MG63 (cell line): ENCODE measurements at places on chromosomes 12 and 14. TPM values are rescaled to one million over a fixed set of nuclear protein-coding genes. Genes with fewer than 3 reads are reported as not detected.

Gene XPOT
- total RNA-seq: 51.8 and 76.8 TPM in 2 replicates

GRCh38 chr12:93639406-93639805 is 37.8 kb upstream of the CRADD start:
- DNase-seq: no peak

GRCh38 chr12:94942663-94943062 is 60.8 kb downstream of the NDUFA12 start:
- DNase-seq: no peak

GRCh38 chr14:31879661-31880348 is 197.3 kb upstream of the ARHGAP5 start:
- DNase-seq: no peak

Gene HOXC4
- 2.3 and 5.2 TPM in 2 replicates for total RNA-seq

DNA sequence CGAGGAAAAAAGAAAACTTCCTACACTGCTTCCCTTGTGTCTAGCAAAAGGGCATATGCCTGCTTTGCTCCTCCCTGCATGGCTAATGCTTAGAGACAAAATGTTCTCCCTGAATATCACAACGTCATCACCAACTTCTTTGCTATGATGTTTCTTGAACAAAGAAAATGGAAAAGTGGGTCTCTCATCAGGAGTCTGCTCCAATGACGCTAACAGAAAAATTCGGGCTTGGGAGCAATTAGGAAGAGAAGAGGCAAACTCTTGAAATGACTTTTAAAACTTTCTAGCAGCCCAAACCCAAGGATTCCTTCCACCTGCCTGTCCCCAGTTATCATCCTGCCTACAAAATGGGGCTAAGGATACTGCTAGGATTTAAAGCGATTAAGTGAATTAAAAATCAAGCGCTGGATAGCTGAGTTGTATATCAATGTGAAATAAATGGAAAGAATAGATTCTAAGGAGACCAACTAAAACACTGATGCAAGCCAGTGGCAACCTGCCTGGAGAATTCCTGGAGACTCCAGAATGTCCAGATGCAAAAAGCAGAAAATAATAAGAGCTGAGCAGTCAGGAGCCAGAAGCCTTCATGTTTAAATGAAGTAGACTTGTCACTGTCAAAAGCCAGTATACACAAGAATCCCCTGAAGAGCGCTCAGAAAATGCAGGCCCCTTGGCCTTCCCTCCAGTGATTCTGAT is 183.8 kb downstream of the DPF3 start:
- DNase-seq: no peak

GRCh38 chr12:40946612-40947194 is 241.4 kb upstream of the PDZRN4 start:
- DNase-seq: no peak

Gene B3GNT4
- total RNA-seq: not detected in 2 replicates

DNA sequence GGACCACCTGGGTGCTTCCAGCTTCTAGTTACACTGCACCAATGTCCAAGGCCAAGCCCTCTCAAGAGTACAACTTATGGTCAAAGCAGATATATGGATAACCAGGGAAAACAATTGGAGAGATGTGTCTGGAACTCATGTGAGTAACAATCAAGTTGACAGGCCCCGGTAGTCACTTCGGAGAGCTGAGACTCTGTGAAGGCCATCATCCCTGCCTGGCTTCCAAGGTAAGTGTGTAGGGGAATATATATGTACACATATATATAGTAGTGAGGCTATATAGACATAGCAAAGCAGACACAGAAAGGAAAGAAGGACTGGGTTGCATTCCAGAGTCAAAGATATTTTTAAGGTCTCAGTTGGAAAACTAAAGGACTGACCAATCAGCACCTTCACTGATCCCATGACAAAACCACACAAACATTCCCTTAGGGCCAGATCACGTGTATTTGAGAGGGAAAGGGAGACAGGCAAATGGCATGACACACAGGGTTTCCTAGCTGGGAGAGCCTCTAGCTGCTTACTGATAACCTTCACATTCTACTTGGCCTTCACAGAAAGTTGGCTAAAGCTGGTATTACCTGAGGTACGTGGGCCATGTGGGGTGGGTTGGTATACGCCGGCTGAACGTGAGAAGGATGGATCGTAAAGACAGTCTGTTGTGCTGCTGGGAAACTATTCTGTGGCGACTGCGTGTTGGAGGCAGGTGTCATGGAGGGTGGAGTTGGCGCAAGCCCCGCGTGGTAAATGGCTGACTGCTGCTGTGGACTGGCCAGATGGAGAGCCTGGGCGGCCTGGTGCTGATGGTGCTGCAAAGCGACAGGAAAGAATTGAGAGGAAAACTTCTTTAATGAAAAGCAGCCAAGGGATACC is 50.0 kb downstream of the SH2B3 start:
- DNase-seq: no peak

- no peak for DNase-seq
Measured at GRCh38 chr14:102125546-102125945, 14.2 kb upstream of the WDR20 start.

GRCh38 chr14:26074892-26075291 is 522.9 kb downstream of the NOVA1 start:
- no peak for DNase-seq

DNA sequence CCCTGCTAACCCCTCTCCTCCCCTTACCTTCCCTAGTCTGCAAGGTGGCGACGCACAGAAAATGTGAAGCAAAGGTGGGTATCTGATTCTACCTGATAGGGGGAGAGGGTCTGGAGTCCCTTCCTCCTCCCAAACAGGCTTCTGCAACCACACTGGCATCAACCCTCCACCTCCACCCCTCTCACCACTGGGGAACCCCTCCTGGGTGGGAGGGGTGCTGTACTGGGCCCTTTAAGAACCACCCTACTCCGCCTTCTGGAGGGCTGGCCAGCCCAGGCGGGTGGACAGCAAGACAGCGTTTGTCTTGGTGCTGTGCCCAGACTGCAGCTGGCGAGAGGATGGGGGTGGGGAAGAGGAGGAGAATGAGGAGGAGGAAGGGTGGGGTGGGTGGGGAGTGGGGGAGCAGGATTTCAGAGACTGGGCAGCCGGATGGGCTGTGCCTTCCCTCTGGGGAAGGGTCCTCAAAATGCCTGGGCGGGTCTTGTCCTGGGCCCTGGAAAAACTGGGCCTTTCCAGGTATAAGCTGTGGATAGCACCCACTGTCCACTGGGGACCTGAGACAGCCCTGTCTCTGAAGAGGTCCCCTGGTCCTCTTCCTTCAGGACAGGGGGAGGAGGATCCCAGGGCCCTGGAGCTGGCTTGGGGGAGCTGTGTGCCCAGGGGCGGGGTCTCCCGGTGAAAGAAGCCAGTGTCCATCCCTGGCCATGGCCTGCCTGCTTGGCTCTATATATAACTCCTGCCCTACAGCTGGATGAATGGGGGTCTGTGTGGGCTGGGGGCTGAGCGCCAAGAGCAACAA is 2.8 kb downstream of the TNS2 start:
- DNase-seq: peak; percentile 85

DNA sequence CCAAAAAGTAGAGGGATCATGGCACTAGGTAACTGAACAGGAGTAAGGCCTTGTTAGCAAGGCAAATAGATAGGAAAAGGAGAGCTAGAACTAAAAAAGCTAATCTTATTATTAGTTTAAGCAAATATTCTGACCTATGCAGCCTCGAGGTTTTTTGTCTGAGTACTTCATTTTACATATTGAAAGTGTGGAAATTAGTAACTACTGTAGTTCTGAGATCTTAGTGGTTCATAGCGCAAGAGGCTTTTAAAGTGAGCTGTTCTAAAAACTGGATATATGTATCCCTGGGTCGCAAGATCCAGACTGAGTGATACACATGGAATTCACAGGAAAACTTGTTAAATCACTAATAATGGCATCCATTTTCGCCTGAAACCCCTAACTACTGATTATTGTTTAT is 411.0 kb upstream of the SOX5 start:
- DNase-seq: no peak

Gene CIDEB
- total RNA-seq: not detected in 2 replicates

GRCh38 chr14:101598159-101598558 is 36.9 kb downstream of the DIO3 start:
- DNase-seq: no peak

GRCh38 chr12:46486588-46486987 is 114.0 kb upstream of the SLC38A2 start:
- DNase-seq: no peak

DNA sequence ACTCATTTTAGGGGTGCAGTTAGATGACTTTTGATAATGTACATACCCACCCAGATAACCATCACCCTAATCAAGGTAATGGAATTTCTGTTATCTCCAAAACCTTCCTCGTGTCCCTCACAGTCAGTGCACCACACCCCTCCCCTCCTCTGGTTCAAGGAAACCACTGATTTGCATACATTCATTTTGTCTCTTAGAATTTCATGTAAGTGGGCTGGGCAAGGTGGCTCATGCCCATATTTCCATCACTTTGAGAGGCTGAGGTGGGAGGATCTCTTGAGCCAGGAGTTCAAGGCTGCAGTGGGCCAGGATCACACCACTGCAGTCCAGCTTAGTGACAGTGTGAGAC is 15.7 kb downstream of the ADIPOR2 start:
- DNase-seq: no peak

Gene RNASE7
- not detected in 2 replicates for total RNA-seq

DNA sequence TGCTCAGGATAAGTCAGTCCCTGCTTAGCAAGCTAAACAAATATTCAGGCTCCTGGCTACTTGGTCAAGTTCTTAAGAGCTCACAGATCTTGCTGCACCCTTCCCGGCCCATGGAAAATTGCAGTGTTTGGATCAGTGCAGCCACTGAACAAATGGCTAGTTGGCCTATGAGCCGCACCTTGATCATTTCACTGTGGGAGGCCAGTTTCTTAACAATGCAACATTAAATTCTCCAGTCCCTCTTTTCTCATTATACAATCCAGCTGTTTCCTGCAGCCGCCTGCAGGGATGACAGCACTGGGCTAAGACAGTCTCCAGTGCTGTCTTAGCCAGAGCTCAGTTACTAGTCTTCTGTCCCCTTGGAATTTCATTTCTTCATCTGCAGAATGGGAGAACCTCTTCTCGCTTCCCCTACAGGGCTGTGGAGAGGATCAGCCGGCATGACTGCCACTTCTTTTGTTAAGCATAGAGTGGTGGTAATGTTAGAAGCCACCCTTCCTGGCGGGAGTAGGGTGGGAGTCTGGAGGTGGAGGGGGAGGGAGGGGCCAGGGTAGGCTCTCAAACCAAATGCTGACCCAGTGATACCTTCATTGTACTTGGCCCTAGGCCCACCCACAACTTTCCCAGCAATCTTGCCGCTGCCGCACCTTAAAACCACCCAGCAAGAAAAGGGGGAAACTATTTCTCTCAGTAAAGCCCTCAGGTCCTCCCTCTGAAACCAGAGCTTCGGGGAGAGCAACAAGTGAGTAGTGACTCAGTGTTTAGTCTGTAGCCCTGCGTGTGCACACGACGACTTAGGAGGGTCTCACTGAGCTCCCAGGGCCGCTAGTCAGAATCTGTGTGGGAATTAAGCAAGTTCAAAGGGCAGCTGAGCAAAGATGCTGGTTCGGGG is 145.7 kb downstream of the NUAK1 start:
- DNase-seq: no peak

- DNase-seq: no peak
Measured at GRCh38 chr14:50813544-50813863, 17.5 kb downstream of the NIN start.

Gene ASCL1
- total RNA-seq: not detected in 2 replicates

DNA sequence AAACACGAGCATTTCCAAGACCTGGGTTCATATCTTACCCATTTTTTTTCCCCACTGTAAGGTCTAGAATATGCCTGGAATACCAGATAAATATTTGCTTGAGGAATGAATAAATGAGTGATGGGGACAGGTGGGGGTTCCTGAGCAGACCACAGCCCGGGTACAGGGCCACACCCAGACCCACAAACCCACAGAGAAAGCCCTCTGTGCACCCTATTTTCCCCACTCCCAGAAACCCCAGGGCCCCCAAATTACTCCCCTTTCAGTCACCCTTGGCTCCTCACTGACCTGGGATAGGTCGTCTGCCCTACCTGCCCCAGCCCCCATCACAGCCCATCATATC is 66.5 kb upstream of the DDX11 start:
- DNase-seq: no peak

GRCh38 chr12:123916729-123917128 is 55.9 kb downstream of the CCDC92 start:
- peak; percentile 23 for DNase-seq

Gene NPFF
- not detected in 2 replicates for total RNA-seq

DNA sequence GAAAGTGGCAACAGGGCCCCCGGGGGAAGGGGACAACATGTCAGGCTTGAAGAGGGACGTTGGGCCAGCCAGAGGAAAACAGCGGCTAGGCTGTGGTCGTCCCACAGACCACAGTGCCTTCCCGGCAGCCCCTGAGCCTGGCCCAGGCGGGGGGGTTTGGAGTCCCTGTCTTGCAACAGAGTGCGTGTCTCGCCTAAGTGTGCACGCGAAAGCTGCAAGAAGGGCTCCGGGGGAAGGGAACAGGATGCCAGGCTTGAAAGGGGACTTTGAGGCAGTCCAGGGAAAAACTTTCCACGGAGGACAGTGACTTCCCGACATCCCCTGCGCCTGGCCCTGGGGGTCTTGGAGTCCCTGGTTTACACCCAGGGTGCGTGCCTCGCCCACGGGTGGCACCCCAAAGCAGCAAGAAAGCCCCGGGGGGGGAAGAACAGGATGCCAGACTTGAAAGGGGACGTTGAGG is 157.5 kb upstream of the ALG10B start:
- DNase-seq: no peak

Gene ALDH1L2
- total RNA-seq: 10.5 and 11.2 TPM in 2 replicates

- DNase-seq: no peak
Measured at GRCh38 chr12:43861015-43861839, 25.3 kb downstream of the TMEM117 start.

DNA sequence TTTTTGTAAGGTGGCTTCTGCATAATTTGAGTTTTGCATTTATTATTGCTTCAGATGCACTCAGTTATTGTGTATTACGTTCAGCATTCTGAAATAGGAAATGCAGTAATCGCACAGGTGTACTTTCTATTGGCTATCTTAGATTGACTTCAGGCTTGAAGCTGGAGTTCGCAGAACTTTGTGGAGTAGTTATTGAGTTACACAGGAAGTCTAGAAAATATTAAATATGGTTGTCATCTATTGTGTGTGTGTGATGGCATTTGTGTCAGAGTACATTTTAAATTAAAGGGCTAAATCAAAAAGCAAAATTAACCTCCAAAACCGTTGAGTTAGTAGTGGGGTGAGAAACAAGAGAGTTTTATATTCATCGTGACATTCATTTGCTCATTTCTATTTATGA is 2.7 kb downstream of the ARID2 start:
- DNase-seq: no peak

DNA sequence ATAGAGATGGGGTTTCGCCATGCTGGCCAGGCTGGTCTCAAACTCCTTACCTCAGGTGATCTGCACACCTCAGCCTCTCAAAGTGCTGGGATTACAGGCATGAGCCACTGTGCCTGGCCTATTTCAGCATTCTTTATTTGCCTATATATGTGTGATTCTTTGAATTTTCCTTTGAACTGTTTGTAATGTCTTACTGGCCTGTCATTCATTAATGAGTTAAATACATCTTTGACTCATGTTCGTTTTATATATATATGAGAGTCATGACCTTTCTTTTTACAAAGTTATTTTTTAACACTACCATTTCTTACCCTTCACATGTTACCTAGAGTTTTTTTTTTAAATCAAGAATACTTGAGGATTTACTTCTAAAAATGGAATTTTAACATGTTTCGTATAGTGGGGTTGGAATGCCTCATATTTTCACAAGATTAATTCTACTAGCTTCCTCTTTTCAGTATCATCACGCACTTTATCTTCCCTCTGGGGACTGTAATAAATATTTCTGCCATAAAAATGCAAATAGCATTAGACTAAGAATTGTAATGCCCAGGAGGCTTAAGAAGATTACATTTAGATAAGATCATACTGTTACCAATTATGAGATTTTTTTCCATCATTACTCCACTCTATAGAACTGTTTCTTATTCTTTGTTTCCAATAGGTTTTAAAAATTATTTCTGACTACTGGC is 66.7 kb downstream of the NTN4 start:
- DNase-seq: no peak
